ENCODE measurements at places on chromosomes 4 and X.
A peak's percentile ranks its signal among the peaks of the same experiment; 100 is the strongest.

- DNase-seq, result no peak
Observed at GRCh38 chr4:2743518-2744445, 12.4 kb downstream of the TNIP2 start.

DNA sequence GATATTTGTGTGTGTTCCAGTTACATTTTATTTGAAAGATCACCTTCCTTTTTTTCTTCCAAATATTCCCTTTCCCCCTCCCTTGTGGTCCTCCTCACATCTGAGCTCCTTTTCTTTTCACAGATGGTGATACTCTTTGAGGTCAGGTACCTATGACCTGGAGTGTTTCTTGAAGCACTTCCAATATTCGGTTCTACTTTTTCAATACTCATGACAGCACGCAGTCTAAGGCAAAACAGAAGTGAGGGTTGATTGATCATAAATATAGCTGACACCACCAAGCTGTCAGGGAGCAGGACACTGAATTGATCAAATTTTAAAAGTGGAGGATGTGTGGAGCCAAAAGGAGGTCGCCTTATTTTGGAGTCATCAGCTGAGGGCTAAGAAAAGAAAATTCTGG, 334.4 kb upstream of the MAGEB2 start:
- DNase-seq, result no peak

DNA sequence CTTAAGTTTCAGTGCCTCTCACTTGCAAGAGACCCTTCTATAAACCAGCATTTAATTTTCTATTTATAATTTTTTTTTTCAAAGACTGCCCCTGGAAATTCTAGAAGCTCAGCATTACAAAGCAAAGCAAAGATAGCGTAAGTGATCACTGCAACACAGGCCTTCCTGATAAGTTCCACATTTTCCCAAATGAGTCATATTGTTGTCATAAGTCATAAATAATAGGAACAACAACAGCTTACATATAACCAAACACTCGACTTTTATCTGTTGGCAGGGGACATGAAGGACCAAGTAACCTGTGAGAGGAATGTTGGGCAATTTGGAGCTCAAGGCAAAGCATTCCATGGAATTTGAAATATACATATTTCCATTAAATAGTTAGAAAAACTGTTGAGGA, 815.5 kb downstream of the DMD start:
- DNase-seq, result no peak

DNA sequence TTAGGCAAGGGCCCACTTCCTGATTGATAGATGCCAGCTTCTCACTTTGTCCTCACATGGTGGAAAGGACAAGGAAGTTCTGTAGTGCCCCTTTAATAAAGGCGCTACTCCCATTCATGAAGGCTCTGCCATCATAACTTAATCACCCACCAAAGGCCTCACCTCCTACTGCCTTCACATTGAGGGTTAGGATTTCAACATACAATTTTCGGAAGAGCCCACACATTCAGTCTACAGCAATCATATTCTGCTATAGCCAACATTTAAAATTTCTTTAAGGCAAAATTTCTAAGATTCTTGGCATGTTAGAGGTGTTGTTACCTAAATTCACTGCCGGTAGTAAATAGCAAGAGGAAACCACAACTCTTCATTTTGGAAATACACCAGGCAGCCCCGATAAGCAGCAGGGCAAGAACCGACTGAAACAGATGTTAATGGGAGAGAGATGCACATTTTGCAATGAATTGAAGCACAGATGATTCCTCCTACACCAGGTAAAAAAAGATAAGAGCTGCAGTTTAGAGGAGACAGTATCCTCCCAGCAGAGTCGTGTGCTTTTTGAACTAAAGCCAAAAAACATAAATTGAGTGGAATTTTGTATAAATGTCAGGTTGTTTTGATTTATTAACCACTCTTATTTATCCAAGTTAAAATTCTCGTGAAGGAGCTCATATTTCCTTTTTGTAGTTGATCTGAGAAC, 594.9 kb downstream of the KCTD8 start:
- DNase-seq, result peak; percentile 4

DNA sequence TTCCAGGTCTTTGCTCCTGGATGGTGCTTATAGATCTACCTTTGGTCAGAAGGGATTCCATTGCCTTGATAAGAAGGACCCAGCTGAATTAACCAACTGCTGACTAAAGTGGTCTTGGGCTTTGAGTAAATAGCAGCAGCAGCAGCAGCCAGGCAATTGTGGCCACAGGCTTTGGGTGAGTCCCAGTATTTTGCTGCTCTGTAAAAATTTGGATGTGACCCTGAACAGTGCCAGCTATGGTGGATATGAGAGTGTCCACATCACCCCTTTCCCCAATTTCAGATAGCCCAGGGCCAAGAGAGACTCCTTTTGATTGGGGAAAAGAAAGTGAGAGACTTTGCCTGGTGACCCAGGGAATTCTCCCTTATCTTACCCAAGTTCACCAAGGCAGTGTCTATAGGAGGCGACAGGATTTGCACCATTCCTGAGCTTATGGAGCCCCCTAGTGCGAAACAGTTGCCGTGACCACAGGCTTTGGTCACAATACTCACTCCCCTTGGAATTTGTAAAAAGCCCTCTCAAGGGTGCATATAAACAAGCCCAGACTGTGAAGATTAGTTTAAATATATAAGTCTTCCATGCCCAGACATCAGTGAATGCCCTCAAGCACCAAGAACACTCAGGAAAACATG, 518.0 kb downstream of the TMA16 start:
- no peak for DNase-seq

Measured in frontal cortex (tissue), 4 donors.